ENCODE measurements at places on chromosomes 4 and X. TPM values are rescaled to one million over a fixed set of nuclear protein-coding genes. Genes with fewer than 3 reads are reported as not detected.

The ADH4 gene
- not detected for total RNA-seq

The GPR82 gene
- 0.22 TPM for total RNA-seq

The CTAG2 gene
- not detected for total RNA-seq

The USP17L11 gene
- total RNA-seq: not detected

The TMEM154 gene
- total RNA-seq: 3.2 TPM

The LRRC66 gene
- 0.32 TPM for total RNA-seq

The CFP gene
- 3.7 TPM for total RNA-seq

The HMGN5 gene
- 1.3 TPM for total RNA-seq

The ZNF141 gene
- 7.5 TPM for total RNA-seq

The FAAH2 gene
- 0.24 TPM for total RNA-seq

The S100P gene
- total RNA-seq: not detected

The GPM6B gene
- 5.1 TPM for total RNA-seq

The MAGEA6 gene
- not detected for total RNA-seq

The MID1 gene
- 7.0 TPM for total RNA-seq

The RHOXF2 gene
- total RNA-seq: not detected

The ETNPPL gene
- 20.3 TPM for total RNA-seq

The DCHS2 gene
- not detected for total RNA-seq

The CYTL1 gene
- 0.81 TPM for total RNA-seq

The SLC30A9 gene
- 74.8 TPM for total RNA-seq

The AMOT gene
- total RNA-seq: 9.9 TPM

The SPANXD gene
- total RNA-seq: not detected

The ERVMER34-1 gene
- total RNA-seq: 5.3 TPM

The DACH2 gene
- total RNA-seq: not detected

The VCX2 gene
- total RNA-seq: not detected

The ARAP2 gene
- 2.8 TPM for total RNA-seq

The CHRNA9 gene
- not detected for total RNA-seq

The ZCCHC18 gene
- 0.22 TPM for total RNA-seq

The SOWAHD gene
- 0.41 TPM for total RNA-seq

The IQSEC2 gene
- total RNA-seq: 11.6 TPM

The FABP2 gene
- not detected for total RNA-seq

The ACTRT1 gene
- total RNA-seq: not detected
